ENCODE measurements at places on chromosomes 1 and 21.

GRCh38 chr1:112776688-112777087 lies 61.6 kb upstream of the PPM1J start:
- no peak for DNase-seq

GRCh38 chr21:31922881-31923280 lies 50.1 kb downstream of the HUNK start:
- DNase-seq, result no peak

DNA sequence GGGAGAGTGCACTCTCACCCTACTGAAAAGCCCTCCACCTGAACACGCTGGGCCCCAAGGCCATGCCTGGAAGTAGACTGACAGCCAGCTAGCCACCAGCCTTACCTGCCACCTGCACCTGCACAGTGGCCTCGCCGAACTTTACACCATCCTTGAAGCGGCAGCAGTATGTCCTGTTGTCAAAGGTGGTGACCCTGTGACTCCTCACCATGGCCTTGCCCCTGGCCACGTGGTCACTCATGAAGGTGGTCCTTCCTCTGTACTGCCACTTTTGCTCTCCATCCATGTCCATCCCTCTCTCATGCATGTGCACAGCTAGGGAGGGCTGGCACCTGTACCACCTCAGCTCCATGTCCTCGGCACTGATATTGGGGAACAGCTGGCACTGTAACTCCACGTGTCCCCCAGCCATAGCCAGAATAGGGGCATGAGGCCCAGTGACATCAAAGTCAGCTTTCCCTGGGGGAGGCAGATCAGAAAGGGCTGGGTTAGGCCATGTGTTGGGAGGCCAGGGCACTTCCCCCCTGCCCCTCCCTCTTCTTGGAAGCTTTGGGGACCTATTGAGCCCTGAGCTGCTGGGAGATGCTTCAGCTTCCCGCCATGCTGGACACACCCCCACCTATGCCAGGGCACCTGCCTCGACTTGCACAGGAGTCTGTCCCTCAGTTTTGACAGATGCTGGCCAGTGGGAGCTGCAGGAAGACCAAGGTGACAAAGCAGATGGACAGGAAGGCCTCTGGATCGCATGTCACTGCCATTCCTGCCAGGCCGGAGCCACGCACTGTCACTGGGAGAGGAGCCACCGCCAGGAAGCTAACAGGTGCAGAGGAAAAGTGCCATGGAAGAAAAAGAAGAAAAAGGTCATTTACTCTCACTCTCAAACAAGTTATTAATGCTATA lies 24.6 kb downstream of the RNF187 start:
- DNase-seq, result no peak

DNA sequence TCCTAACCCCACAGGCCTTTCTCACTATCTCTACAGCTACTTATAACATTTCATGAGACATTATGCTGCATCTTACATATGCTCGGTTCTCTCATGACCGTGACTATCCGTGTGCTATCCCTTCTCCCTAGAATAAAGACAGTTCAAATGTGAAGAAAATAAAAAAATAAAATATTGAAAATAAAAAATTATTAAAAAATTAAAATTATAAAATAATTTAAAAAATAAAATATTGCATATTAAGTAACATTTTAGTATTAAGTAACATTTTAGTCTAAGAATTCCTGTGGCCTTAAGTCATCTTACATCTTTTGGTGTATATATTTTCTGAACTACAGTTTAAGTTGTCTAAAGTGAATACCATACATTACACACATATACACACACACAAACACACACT lies 415.5 kb downstream of the DPYD start:
- DNase-seq, result no peak

DNA sequence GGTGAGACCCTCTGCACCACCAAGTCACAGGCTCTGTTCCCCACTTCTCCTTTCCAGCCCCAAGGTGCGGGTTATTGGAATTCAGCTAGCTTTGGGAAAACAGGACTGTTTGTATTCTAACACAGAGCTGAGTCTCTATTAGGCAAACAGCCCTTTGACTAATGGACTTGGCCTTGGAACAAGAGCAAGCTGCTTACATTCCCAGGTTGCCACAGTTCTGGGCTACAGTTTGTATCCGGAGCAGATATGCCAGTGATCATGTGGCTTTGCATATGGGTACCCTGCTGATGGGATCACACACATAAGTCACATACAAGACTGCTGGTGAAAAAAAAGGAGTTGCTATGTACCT lies 110.5 kb upstream of the COA6 start:
- DNase-seq, result no peak

- no peak for DNase-seq
Measured at GRCh38 chr1:157181258-157181657, 43.1 kb upstream of the ETV3 start.

DNA sequence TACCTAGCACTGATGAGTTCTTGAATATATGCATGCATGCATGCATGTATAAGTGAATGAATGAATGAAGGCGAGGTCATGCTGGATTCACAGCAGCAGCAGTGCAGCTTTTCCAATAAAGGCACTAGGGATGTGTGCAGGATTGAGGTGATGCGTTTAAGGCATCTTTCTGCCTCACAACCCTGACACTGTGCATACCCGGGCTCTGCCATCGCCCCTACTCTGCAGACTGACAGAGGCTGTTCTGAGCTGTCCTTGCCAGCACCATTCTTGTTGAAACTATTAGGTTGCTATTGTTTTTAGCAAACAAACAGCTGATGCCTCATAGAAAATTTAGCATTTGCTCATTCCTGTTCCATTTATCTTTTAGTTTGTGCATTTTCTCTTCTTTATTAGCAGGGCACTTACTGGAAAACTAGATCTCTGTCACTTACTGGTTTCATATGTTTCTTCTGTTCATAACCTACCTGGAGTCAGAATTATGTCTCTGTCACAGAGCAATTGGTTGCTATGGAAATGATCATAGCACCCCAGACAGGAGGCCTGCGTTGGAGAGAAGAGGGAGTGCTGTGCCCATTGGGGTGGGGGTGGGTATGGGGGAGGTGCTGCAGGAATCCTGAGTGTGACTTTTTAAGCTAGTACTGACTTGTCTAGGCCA lies 79.0 kb downstream of the CD58 start:
- DNase-seq, result no peak

DNA sequence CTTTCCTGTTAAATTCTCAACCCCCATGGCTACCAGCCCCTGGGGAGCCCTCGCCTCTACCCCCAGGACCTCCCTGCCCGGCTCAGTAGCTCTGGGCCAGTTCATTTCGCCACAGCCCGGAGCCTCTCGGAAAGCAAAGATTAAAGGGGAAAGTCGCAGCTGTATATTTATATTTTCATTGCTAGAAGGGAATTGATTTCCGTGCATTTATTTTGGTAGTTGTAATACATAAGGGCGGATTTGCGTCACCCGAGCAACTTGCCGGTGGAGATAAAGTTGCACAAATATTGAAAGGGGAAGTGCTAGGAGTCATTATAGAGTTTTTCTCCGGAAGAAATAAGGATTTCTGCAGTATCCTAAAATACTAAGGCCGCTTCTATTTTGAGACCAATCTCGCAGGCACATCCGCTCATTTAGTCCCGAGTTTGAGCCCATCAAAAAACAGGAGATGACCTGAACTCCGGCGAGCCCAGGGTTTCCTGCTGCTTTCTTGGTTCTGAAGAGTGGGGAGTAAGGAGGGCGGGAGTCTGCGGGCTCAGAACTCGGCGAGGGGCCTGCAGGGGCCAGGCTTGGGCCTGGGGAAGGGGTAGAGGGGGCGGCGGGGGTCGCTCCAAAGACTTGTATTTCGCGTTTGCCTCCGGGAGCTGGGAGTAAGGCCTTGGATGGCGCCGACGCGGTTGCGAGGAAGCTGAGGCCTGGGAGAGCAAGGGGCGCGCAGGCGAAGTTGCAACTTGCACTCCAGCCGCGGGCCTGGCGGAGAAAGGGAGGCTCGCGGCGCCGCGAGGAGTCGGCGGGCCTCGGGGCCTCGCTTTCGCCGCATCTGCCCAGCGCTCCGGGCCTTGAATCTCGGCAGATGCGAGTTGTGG lies 2.5 kb upstream of the HLX start:
- no peak for DNase-seq

- no peak for DNase-seq
Measured at GRCh38 chr1:38341694-38342093, 295.1 kb upstream of the POU3F1 start.

DNA sequence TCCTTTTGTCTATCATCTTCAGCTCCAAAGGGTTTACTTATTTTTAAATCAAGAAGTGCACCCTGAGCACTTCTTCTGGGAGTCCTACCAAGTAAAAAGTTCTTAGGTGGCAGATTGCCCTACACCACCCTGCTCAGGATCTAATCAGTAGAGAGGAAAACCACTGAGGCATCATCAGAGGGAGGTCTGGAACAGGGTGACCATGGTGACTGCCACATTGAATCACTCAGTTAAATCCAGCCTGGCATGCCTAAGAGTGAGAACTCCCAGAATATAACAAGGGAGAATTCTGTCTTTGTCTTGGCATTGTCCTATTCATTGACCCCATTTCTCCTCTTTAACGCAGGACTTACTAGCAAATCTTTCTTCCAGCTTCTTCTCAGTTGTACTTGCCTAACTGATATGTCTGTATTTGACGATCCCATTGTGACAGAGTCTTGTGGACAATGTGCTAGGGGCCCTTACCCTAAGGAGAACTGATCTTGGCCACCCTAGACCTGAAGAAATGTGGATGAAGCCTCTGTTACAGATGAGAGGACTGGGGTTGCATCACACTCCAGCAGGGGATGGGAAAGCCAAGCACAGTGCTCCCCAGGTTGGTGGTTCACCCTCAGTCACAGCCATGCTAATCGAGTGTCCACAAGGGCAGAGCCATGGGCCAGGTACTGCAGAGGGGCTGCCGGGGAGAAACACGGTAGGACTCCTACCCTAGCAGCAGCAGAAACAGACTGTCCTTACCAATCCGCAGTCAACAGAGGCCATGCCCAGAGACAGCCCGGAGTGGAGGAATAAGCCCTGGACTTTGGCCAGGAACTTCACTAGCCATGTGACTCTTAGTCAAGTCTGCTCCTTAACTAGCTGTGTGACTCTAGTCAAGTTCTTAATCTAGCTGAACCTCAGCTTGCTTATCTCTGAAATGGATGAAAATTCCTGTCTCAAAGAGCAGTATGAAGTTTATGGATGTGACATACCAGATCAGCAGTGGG lies 15.4 kb downstream of the PKP1 start:
- DNase-seq, result no peak

GRCh38 chr1:192967901-192968300 lies 91.3 kb downstream of the UCHL5 start:
- no peak for DNase-seq

- DNase-seq, result no peak
Measured at GRCh38 chr21:44952116-44952928, 12.5 kb downstream of the SLX9 start.

GRCh38 chr1:167401260-167401873 lies 117.0 kb downstream of the CD247 start:
- DNase-seq, result no peak

- no peak for DNase-seq
Measured at GRCh38 chr1:30083800-30084464, 639.5 kb downstream of the MATN1 start.

GRCh38 chr1:245707941-245708340 lies 553.2 kb downstream of the KIF26B start:
- DNase-seq, result no peak

GRCh38 chr21:45540601-45540970 lies 1.7 kb downstream of the SLC19A1 start:
- DNase-seq, result no peak

DNA sequence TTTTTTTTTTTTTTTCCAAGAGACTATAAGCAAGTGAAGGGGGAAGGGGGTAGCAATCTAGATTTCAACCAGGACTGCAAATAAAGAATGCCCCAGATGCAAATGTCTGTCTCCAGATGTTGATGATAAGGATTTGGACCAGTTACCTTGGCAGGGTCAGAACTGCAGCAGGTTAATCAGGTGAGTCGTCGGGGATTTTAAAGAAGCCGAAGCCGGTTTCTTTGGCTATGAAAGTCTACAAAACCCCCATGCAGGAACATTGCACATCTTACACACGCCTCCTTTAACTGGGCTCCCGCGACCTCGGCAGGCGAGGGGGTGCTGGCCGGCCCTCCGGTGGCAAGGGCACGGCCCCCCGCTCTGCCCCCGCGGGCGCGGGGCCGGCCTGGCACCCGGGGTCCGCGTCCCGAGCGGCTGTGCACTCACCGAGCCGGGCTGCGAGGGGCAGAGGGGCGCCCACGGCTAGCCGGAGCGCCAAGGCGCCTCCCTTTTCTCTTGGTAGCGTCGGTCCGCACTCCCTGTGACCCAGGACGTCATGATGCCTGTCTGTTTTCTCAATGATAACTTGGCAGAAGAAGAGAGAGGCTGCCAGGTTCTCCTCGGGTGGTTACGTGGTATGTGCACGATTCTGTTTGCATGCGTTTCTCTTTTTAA lies 366.3 kb upstream of the ESRRG start:
- DNase-seq, result no peak

- DNase-seq, result no peak
Measured at GRCh38 chr1:218546314-218546713, 201.2 kb downstream of the TGFB2 start.

DNA sequence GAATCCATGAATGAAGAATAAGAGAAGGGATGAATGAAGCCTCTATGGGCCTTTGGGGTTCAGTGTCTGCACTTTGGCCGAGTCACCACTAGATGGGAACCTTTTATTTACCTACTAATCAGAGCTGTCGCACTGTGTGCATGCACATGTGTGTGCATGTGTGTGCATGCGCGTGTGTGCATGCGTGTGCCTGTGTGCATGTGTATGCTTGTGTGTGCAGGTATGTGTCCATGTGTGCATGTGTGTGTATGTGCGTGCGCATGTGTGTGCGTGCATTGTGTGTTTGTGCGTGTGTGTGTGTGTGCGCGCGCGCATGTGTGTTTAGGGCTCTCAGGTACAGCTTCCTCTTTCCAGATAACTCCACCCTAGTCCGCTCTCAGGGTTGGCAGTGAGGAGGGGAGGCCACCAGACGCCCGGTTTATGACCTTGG lies 20.4 kb upstream of the UBXN10 start:
- no peak for DNase-seq

GRCh38 chr1:204255966-204256365 lies 42.2 kb upstream of the GOLT1A start:
- DNase-seq, result no peak

GRCh38 chr1:192378878-192379277 lies 62.1 kb downstream of the RGS21 start:
- DNase-seq, result no peak

- no peak for DNase-seq
Measured at GRCh38 chr1:70360321-70360720, 5.8 kb upstream of the ANKRD13C start.

- no peak for DNase-seq
Measured at GRCh38 chr21:15728046-15728445, 1.7 kb upstream of the USP25 start.

DNA sequence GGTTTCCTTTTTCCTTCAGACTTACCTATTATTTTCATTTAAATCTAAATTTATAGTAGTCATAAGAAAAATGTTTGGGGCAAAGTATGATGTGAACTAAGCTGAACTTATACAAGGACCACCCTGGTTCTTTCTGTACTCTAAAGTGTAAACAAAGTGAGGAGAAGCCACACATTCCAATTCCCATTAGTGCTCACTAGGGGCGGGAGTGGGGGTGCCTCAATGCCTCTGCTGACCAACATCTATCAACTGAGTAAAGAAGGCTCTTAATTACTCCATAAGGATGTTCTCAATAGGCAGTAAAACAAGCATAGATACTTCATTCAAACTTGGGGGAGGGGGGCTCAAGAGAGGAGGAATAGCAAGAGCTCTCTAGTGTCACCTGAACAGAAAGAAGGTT lies 151.7 kb downstream of the CDC42BPA start:
- no peak for DNase-seq

- DNase-seq, result no peak
Measured at GRCh38 chr1:184223216-184223615, 163.6 kb upstream of the C1orf21 start.

GRCh38 chr1:157115429-157115838 lies 15.8 kb upstream of the ETV3L start:
- no peak for DNase-seq
